ENCODE measurements at places on chromosomes 6 and 20.

DNA sequence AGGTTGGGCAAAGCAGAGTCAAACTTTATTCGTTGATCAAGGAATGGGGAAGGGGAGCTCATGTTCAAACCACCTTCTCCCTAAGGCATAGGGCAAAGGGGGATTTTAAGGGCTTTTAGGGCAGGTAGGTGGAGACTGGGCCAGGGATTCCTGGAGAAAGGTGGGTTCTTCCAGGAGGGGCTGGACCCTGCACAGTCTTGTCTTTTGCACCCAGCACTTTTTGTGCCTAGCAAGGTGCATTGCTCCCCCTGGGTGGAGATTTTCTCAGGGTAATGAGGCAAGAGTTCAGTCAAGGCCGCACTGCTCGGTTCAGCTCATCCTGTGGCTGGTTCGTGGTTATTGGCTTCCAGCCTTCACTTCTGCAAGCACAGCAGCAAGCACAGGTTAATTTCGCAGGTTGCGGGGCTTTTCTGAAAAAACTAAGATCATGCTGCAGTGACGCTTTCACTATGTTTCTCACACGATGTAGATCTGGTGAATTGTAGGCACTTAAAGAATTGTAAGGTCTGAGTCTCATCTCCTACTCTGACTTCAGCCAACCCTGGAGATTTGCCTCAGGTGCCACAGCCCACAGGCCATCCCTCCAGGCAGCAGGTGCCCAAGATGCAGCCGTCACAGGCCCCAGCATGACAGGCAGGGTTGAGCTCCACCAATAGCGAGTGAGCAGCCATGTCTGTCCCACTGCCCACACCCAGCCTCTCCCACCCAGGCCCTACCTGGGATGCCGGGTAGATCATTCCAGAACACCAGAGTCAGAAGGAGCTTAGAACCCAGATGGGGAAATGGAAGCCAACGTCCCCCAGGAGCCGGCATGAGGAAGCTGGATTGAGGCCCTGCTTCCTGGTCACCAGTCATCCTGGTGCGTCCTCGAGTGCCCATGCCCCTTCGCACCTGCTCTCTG, 37.1 kb downstream of the SUN5 start:
- DNase-seq = no peak

DNA sequence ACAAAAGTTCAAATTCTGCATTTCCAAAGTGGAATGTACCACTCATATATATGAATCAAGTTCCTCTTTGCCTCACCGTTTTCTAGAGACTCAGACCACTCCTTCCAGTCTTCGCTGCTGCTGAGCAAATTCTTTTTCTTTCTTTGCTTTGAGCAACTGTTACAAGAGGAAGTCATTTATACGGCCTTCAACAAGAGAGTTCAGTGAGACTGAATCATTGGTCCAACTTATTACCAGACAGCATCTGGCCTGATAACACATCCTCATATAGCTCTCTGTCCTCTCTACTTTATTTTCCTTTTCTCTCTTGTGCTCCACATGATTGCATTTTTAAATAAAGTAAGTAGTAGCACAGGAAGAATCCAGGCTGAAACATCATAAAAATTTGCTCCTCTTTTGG, 652.7 kb downstream of the PHF3 start:
- no peak for DNase-seq

GRCh38 chr6:170125456-170126300, 165.2 kb downstream of the DLL1 start:
- DNase-seq = no peak

DNA sequence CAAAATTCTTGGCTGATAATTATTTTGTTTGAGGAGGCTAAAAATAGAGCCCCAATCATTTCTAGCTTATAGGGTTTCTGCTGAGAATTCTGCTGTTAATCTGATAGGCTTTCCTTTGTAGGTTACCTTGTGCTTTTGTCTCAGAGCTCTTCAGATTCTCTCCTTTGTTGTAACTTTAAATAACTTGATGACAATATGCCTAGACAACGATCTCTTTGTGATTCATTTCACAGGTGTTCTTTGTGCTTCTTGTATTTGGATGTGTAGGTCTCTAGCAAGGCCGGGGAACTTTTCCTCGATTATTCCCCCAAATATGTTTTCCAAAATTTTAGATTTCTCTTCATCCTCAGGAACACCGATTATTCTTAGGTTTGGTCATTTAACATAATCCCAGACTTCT, 376.5 kb upstream of the MAN1A1 start:
- DNase-seq = no peak

- DNase-seq = no peak
Measured at GRCh38 chr6:130152908-130153510, 69.7 kb downstream of the SAMD3 start.

DNA sequence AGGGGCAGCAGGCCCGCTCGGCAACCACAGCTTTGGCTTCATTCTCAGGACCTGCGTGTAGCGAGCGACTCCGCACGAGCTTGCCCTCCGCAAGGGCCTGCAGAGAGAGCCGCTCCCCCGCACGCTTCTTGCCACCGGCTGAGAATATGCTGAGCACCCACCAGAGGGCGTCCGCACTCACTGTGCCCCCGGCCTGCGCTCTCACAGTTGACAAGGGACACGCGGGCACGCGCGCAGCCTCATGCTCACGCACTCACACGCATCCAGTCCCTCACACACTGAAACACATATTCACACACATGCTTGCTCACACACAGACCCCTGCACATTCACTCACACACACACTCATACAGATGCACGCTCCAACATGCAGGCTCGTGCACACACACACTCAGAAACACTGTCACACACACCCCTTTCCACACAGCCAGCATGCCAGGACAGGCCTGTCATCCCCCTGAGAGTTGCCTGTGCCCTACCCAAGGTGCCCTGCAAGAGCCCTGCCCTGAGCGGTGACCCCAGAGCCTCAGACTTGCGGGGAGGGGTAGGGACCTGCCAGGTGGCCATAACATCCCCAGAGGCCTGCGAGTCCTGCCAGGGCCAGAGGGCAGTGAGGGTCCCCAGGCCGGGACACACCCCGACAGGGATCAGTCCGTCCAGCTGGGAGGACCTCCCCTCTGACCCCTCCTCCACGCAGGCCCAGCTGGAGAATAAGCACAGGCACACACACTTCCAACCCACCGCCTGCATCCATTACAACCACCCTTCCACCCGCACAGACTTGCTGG, 174.1 kb downstream of the BMP7 start:
- DNase-seq = peak; percentile 38

DNA sequence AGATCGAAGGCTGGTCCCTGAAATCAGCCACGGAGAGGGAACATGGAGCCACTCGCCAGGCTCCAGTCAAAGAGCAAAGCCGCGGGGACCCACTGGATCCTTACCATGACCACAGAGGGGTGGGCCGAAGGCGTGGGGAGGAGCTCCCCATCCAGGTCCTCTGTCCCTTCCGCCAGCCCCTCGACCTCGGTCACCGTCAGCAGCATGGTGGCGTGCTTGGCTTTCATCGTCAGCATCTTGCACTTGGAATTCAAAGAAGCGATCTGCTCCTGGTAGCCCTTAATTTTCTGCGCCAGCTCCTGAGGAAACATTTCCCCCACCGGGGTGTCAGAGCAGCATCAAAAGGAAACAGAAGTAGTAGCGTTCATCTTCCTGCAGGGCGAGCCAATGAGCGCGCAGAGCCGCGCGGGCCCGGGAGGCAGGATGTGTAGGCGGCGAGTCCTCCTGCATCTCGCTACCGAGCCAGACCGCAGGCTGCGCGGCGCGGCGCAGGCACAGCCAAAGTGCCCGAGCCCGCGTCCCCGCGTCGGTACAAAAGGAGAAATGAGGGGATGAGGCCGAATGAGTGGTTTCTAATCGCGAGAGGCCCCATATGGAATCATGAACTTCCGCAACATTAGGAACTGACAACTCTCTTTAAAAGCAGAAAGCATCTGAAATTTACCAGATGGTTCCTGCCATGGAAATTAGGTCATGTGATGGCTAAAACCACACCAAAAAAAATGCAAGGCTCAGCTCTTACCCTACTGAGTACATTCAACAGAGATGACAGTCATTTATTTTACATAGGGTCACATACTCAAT, 335.2 kb downstream of the SYNE1 start:
- peak; percentile 86 for DNase-seq

GRCh38 chr6:170134031-170134470, 156.8 kb downstream of the DLL1 start:
- no peak for DNase-seq

GRCh38 chr20:50037123-50037522, 54.3 kb downstream of the SNAI1 start:
- DNase-seq = no peak

GRCh38 chr6:167515873-167516507, 191.1 kb downstream of the TTLL2 start:
- DNase-seq = no peak

DNA sequence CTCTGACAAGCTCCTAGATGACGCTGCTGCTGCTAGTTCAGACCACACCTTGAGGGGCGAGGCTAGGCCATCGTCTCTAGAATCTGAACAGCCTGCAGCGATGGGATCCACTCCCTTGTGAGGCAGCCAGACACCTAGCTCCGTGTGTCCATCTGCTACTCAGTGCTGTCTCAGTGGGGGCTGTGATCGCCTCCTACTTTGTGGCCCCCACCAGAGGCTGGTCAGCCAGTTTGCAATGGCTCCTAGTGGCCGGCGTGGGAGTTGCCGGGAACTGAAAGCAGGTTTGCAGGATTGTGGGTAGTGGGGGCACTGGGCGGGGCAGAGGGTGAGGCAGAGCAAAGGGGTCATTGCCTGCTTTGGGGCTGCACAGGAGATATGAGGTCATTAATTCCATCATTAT, 2.8 kb downstream of the CCN5 start:
- DNase-seq = no peak

DNA sequence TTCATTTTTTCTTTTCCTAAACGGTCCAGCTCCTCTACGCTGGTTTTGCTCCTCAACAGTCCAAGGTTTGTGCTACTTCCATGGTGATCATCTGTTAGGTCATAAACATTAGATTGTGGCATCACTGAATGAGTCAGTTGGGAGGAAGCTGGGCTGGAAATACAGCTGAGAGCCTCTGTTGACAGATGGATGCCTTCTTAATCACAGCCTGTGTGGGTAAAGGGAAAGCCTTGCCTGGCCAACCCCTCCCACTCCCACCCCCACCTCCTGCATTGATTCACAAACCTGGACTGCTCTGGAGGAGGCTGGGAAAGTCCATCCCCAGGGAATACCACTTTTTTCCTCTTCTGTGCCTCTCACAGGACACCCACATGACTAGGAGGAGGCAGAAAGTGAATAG, 180.6 kb upstream of the CCN2 start:
- no peak for DNase-seq

GRCh38 chr6:111565326-111566221, 40.1 kb downstream of the TRAF3IP2 start:
- peak; percentile 20 for DNase-seq

- DNase-seq = no peak
Measured at GRCh38 chr20:12906361-12906760, 102.4 kb upstream of the SPTLC3 start.

DNA sequence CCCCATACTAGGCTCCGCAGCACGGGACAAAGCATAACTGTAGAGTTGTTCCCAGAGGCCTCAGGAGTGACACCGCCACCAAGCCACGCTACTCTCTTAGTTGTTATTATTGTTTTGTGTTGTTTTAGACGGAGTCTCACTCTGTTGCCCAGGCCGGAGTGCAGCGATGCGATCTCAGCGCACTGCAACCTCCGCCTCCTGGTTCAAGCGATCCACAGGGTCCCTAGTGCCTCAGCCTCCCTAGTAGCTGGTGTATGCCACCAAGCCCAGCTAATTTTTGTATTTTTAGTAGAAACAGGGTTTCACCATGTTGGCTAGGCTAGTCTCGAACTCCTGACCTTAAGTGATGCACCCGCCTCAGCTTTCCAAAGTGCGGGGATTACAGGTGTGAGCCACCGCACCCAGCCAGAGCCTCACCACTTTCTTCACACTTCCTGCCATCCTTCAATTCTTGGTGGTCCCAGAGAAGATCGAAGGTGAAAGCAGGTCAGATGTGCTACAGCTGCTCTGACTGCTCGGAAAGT, 11.8 kb downstream of the RPL7L1 start:
- no peak for DNase-seq

- DNase-seq = no peak
Measured at GRCh38 chr6:3231247-3232016, 4.0 kb upstream of the TUBB2B start.

- DNase-seq = no peak
Measured at GRCh38 chr6:129419324-129419723, 290.7 kb downstream of the ARHGAP18 start.

DNA sequence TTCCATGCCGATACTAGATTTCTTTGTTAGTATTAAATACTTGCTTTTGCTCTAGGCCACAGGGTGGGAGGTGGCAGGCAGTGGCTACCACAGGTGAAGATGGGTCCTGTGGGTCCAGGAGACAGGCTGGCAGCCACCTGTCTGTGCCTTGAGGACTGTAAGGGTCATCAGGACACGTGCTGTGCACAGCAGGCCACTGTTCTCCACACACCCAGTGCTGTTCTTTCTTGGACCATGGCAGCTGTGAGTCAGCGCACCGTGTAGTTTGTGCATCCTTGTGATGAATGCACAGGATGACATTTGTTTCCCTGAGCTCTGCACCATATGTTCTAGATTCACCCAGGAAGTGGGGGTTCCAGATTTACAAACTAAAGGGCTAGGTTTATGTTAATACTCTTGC, 317.0 kb downstream of the ZFAND3 start:
- DNase-seq = no peak

DNA sequence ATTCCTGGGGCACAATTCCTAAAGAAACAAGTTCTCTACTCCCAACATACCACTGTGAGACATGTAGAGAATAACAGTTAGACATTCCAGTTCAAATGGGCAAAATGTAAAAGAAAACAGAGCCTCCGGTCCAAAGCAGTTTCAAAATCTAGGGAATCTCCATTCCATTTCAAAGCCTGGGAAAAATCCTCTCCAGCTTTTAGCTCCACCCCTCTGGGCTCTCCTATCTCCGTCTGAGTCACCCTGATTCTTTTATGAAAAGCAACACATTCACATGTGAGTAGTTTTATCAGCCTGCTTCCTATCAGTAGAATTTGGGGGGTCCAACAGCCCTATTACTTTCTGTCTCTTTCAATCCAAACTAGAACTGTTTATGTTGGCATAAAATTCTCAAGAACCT, 3.7 kb downstream of the CSNK2A1 start:
- DNase-seq = no peak

GRCh38 chr6:28537509-28538140, 11.9 kb downstream of the GPX5 start:
- no peak for DNase-seq

GRCh38 chr6:121771937-121772720, 336.7 kb downstream of the GJA1 start:
- DNase-seq = no peak

GRCh38 chr6:166739117-166739975, 112.3 kb upstream of the RPS6KA2 start:
- DNase-seq = no peak

DNA sequence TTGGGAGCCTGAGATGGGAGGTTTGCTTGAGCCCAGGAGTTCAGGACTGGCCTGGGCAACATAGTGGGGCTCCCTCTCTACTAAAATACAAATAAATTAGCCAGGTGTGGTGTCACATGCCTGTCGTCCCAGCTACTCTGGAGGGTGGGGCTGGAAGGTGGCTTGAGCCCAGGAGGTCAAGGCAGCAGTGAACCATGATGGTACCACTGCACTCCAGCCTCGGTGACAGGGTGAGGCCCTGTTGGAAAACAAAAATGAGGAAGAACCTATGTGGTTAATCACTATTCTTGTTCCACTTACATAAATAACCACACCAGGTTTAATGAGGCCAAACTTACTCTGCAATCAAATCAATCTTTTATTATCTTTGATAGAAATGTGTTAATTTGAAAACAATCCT, 5.4 kb downstream of the PPDPF start:
- DNase-seq = no peak
